ENCODE measurements at places on chromosomes 2 and 18.

DNA sequence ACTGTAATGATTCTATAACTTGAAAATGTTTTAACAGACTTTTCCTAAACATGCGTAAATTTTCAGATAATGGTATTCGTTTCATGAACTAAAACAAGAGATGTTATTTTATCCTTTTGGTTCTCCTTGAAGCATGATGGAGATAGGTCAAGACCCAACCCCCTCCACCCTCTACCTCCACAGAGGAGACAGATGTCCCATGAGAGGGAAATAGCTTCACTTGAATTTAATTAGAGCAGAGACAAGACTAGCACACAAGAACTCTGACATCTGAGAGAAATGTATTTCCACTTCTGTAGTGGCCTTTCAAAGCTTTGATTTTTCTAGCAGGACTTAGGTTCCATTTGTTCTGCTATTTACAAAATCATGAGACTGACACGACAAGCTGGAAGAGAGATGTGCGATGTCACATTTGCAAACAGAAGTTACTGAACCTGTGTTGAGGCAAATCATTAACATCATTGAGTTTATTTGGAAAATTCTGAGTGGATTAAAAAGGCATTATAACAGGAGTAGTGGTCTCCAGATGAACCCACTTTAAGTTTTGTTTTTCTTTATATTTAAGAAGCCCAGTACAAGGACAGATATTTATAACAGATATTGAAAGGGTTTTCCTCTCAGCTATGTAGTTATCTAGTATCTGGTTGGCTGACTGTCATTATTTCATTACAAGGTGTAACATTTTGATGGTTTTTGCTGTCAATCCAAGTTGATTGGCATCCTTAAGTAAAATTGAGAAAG lies 276.2 kb downstream of the ASXL3 start:
- H3K27ac ChIP-seq, result no peak overlapping the region
- DNase-seq, result no peak
- H3K4me1 ChIP-seq, result no peaks in the 10 kb centered on the region
- H3K4me3 ChIP-seq, result no peak overlapping the region
- no peaks in the 10 kb centered on the region for H3K27me3 ChIP-seq

DNA sequence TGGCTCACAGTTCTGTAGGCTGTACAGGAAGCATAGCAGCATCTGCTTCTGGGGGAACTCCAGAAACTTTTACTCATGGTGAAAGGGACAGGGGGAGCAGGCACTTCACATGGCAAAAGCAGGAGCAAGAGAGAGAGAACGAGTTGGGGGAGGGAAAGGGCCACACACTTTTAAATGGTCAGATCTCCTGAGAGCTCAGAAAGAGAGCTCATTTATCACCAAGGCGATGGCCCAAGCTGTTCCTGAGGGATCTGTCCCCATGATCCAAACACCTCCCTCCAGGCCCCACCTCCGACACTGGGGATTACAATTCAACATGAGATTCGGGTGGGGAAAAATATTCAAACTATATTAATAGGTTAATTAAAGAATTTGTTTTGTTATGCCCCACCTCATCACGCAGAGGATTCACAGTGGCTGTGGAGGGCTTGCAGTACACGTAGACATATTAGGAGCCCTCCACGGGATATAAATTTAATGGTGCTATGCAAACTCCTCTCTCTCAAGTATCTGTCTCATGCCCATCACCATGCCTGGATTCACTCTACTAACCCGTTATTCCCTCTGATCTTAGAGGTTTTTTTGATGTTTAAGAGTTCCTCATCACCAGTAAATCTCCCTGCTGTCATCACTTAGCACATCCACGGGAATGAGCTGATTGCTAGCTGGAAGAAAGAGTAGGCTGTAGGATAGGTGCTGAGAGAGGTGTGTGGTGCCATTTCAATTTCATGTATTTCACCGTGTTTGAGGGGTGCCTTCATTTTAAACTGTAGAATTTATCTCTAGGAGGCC lies 84.5 kb upstream of the ARHGAP28 start:
- H3K4me1 ChIP-seq, result no peaks in the 10 kb centered on the region
- no peak overlapping the region for H3K4me3 ChIP-seq
- no peak overlapping the region for H3K27ac ChIP-seq
- no peaks in the 10 kb centered on the region for H3K36me3 ChIP-seq
- no peaks in the 10 kb centered on the region for H3K27me3 ChIP-seq
- DNase-seq, result no peak

- no peaks in the 10 kb centered on the region for H3K36me3 ChIP-seq
- no peak overlapping the region for H3K27ac ChIP-seq
- H3K4me3 ChIP-seq, result no peak overlapping the region
- no peaks in the 10 kb centered on the region for H3K4me1 ChIP-seq
- DNase-seq, result no peak
Measured at GRCh38 chr2:239903210-239903609, 121.9 kb downstream of the NDUFA10 start.

- DNase-seq, result no peak
- no peaks in the 10 kb centered on the region for H3K36me3 ChIP-seq
- no peak overlapping the region for H3K4me3 ChIP-seq
- no peaks in the 10 kb centered on the region for H3K27me3 ChIP-seq
- no peaks in the 10 kb centered on the region for H3K4me1 ChIP-seq
Measured at GRCh38 chr18:50704357-50704940, 115.4 kb downstream of the MRO start.

DNA sequence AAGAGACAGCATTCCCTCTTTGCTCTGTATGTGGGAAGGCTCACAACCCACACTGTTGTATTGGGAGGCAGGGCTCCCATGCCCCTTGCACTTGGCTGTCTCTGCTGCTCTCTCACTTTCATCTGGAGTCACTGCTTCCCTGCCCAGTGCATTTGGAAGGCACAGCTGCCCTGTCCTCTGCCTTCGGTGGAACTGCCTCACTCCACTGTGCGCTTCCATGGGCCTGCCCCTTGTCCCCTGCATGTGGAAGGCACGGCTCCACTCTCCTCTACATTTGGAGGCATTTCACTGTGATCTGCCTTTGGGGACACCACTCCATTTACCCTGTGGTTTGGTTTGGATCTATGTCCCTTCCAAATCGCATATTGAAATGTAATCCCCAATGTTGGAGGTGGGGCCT lies 9.1 kb upstream of the PROM2 start:
- no peaks in the 10 kb centered on the region for H3K36me3 ChIP-seq
- H3K4me1 ChIP-seq, result no peaks in the 10 kb centered on the region
- no peaks in the 10 kb centered on the region for H3K27me3 ChIP-seq
- no peak overlapping the region for H3K4me3 ChIP-seq
- H3K27ac ChIP-seq, result no peak overlapping the region
- no peak for DNase-seq

DNA sequence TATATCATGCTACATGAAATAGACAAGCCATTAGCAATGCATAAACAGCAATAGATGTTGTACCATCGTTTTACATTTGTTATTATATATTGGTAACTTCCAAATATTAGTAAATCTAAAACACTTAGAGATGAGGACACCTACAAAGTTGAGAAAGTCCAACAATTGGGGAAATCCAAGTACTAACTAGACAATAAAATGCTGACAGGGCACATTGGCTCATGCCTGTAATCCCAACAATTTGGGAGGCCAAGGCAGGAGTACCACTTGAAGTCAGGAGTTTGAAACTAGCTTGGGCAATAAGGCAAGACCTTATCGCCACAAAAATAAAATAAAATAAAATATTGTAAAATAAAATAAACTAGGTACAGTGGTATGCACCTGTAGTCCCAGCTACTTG lies 1023.1 kb downstream of the SUCLG1 start:
- H3K4me3 ChIP-seq, result no peak overlapping the region
- H3K36me3 ChIP-seq, result no peaks in the 10 kb centered on the region
- no peak for DNase-seq
- H3K27ac ChIP-seq, result no peak overlapping the region
- H3K4me1 ChIP-seq, result no peaks in the 10 kb centered on the region

GRCh38 chr2:168241208-168241607 lies 6.2 kb downstream of the STK39 start:
- DNase-seq, result no peak
- no peaks in the 10 kb centered on the region for H3K36me3 ChIP-seq
- peaks cover 5% of the 10 kb centered on the region for H3K4me1 ChIP-seq
- no peaks in the 10 kb centered on the region for H3K27me3 ChIP-seq

DNA sequence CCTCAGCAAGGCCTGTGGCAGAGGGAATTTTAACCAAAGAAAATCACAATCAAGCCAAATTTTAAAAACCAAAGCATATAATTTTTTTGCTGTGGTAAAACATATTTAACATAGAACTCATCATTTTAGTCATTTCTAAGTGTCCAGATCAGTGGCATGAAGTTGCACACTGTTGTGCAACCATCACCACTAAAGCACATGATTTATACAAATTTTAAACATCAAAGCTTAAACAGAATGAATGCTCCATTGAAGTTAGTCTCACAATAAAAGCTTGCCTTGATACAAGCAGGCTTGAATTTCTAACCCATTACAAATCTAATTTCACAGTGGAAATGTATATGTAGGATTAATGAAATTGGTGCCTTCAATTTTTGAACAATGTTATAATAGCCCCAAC lies 31.2 kb downstream of the FTCDNL1 start:
- no peak overlapping the region for H3K27ac ChIP-seq
- H3K27me3 ChIP-seq, result no peaks in the 10 kb centered on the region
- H3K4me1 ChIP-seq, result no peaks in the 10 kb centered on the region
- no peak overlapping the region for H3K4me3 ChIP-seq
- peak; percentile 43 for DNase-seq

DNA sequence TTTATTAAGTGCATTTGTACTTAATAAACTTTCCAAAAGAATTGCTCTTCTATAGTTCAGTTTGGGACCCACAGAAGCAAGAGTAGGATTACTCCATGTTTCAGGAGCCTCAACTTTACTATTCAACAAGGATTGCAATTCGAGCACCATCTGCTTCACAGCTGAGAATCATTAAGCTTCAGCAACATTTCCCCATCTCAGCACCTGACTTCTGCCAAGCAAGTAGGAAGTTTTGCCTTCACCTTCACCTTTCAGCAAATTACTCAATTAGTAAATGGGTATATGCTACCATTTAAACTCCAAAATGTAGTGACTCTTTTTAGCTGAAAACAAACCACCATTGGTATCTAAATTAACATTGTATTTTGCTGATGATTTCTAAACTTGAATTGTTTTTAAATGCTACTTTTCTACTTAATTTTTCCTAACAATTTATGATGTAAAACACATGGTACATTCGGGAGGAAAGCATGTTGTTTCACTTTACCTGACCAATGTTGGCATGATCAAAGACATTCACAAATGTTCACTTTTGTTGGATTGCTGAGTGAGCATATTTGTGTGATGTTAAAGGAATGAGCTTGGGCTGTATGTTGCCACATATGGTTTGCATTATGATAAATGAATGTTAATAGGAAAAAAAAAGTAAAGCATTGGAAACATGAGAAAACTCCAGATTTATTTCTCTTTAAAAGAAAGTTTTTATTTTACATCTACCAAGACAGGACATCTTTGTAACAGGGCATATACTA lies 159.2 kb downstream of the GULP1 start:
- peak; percentile 51 for DNase-seq
- H3K36me3 ChIP-seq, result no peaks in the 10 kb centered on the region
- peaks cover 5% of the 10 kb centered on the region for H3K4me1 ChIP-seq
- H3K27ac ChIP-seq, result no peak overlapping the region
- no peak overlapping the region for H3K4me3 ChIP-seq

GRCh38 chr2:73101626-73102256 lies 11.0 kb downstream of the RAB11FIP5 start:
- H3K27ac ChIP-seq, result no peak overlapping the region
- no peaks in the 10 kb centered on the region for H3K36me3 ChIP-seq
- H3K4me1 ChIP-seq, result peaks cover 11% of the 10 kb centered on the region
- no peaks in the 10 kb centered on the region for H3K27me3 ChIP-seq

DNA sequence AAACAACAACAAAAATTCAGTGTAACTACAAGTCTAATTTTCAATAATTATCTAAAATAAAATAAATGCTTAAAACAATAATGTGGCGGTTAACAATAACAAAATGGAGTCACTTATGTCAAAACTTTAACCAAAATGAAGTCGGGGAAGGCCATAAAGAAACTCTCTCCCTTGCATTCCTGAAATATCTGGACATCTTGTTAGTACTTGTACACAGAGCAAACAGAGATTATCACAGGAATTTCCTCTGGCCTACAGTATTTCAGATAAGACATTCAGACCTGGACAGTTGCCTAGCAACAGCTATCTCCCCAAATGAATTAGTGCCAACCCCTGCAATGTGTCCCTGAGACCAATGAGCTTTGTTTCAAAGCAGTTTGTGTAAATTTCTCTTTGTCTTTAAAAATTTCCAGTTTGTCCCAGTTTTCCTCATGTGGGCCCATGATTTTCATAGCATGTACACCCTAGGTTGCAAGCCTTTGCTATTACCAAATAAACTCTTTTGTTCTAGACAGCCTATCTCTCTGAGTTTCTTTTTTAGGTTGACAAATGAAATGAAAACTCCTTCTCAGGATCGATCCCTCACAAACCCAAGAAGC lies 68.6 kb downstream of the EXOC6B start:
- peak; percentile 12 for DNase-seq
- no peaks in the 10 kb centered on the region for H3K27me3 ChIP-seq
- no peaks in the 10 kb centered on the region for H3K36me3 ChIP-seq
- no peak overlapping the region for H3K27ac ChIP-seq
- H3K4me3 ChIP-seq, result no peak overlapping the region

DNA sequence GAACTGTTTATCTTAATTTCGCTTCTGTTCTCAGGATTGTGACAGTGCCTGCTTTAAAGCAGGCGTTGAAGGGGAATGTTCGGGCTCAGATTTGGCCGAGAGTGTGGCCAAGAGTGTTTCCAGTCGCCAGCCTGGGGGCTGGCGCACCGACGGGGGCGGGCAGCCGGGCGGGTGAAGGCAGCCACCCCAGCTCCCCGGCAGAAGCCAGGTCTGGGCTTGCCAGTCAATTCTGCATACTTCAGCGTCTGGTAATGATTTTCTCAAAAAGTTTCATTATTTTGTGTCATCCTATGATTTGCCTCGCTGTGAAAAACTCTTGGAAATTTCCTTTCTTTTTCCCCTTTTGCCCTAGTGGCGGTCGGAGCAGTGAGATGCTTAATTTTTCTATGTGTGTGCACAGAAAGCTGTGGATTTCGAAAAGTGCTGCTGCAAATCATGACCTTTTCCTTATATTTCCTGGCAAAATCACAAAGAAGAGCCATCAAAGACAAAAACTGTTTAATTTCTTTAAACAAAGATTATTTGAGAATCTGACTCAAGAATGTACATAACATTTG lies 856 bp downstream of the FAM228A start:
- no peak for DNase-seq
- no peaks in the 10 kb centered on the region for H3K4me1 ChIP-seq
- H3K36me3 ChIP-seq, result no peaks in the 10 kb centered on the region
- peak overlapping the region; percentile 24 for H3K4me3 ChIP-seq

GRCh38 chr2:36596397-36596796 lies 1.6 kb downstream of the FEZ2 start:
- H3K27me3 ChIP-seq, result no peaks in the 10 kb centered on the region
- no peak for DNase-seq
- H3K27ac ChIP-seq, result no peak overlapping the region
- no peaks in the 10 kb centered on the region for H3K4me1 ChIP-seq
- H3K4me3 ChIP-seq, result peak overlapping the region; percentile 73

DNA sequence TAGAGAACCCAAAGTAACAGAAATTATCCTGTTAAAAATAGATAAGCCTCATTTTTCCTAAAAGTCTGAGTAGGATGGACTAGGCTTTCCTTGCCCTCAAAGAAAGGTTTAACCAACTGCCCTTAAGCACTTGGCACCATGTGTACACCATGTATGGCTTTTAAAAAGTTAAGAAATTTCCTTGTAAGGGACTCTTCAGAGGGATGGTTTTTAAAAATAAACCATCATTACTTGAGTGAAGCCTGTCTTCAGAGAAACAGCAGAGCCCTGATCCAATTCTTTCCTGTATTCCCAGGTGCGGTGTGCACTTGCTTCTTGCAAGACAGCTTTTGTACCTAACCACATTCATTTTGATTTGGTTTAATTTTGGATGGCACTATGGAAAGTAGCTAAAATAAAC lies 1.1 kb upstream of the NEMP2 start:
- H3K27ac ChIP-seq, result no peak overlapping the region
- DNase-seq, result no peak
- no peaks in the 10 kb centered on the region for H3K36me3 ChIP-seq
- H3K4me3 ChIP-seq, result peak overlapping the region; percentile 45
